Suppressor macrophage treated with lipopolysaccharide for 1 hour (primary cell): ENCODE measurements at places on chromosomes 11 and 22.
A peak's percentile ranks its signal among the peaks of the same experiment; 100 is the strongest.

DNA sequence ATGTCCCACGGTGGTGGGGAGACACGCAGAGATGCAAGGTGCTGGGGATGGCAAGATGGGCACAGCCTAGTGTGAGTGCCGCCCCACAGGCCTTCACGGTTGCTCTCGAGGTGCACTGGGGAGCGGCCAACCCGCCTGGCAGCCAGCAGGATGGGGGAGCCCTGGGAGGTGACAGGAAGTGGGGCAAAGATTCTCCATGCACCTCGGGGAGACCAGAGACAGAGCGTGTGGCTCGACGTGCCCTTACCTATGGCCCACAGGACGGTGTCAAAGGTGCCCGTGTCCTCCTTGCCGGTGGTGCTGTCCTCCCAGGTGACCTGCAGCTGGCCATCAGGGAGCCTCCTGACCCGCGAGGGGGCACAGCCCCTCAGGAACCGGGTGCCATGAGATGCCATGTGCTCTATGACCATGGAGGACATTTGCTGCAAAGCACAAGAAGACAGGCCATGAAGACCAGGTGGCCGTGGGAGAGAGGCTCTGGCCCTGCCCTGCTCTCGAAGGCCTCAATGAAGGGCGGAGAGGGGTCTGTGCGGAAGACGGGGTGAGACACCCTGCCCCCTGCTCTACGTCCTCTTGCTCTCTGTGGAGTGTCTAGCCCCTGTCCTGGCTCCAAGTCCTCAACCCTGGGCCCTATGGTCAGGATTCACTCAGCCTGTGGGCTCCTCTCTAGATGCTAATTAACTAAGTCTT lies 40.6 kb upstream of the GNB1L start:
- no peak for DNase-seq

GRCh38 chr11:67731583-67731982 lies 57.2 kb upstream of the ALDH3B2 start:
- peak; percentile 0 for DNase-seq

DNA sequence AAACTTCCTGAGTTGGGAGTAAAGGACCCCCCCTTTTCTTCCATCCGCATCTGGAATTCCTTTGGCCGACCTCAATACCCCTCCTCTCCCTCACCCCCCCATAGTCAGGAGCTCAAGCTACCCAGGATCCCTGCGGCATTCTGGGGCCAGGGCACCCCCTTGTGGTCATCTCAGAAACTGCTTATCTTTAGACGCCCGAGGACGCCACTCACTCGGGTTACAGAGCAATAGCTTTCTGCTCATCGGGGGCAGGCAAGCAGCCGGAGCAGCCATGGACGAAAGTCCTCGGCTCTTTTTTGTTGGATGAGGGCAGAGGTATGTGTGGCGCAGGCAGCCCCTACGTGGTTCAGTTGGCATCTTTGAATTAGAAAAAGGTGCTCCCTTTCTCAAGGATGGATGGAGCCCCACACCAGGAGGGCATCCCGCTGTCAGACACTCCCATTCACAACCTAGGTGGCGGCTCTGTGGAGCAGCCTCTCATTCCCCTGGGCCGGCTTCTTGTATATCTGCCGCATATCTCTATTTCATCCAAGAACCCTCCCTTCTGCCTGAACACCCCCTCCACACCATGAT lies 2.3 kb downstream of the C1QTNF5 start:
- DNase-seq = peak; percentile 75

- DNase-seq = peak; percentile 47
Observed at GRCh38 chr22:50267591-50268390, 2.4 kb downstream of the MAPK11 start.

DNA sequence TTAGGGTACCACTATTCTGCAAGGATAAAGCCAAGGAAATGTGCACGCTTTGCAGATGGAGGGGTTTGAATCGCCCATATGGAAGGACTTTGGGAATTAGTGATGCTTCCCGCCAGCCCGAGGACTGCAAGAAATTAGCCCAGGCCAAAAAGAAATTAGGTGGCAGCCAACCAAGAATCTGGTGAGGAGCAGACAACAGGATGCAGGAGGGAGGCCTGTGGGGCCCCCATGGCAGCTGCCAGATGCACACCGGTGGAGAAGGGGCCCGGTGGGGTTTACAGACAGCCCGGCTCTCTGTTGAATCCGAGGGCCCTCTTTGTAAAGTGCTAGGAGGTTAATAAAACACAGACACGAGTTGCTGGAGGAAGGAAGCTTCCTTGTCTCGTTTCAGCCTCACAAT lies 73.5 kb downstream of the TIMP3 start:
- DNase-seq = no peak

- DNase-seq = no peak
Observed at GRCh38 chr22:45223304-45224117, 17.2 kb downstream of the KIAA0930 start.

DNA sequence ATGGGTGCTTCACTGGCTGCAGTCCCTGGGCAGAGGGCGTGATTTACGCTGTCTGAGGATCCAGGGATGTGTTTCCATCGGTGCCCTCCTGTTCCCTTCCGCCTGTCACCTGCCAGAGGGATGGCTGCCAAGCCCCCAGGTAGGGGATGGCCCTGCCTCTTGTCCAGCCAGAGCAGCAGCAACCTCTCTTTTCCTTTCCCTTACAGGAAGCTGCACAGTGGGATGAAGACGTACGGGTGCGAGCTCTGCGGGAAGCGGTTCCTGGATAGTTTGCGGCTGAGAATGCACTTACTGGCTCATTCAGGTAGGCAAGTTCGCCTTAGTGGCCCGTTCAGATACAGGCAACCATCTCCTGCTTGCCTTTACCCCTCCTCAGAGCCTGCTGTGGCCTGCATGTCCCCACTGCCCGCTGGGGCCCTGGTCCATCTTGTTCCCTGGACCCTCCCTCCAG lies 96.6 kb downstream of the ZBTB16 start:
- no peak for DNase-seq

DNA sequence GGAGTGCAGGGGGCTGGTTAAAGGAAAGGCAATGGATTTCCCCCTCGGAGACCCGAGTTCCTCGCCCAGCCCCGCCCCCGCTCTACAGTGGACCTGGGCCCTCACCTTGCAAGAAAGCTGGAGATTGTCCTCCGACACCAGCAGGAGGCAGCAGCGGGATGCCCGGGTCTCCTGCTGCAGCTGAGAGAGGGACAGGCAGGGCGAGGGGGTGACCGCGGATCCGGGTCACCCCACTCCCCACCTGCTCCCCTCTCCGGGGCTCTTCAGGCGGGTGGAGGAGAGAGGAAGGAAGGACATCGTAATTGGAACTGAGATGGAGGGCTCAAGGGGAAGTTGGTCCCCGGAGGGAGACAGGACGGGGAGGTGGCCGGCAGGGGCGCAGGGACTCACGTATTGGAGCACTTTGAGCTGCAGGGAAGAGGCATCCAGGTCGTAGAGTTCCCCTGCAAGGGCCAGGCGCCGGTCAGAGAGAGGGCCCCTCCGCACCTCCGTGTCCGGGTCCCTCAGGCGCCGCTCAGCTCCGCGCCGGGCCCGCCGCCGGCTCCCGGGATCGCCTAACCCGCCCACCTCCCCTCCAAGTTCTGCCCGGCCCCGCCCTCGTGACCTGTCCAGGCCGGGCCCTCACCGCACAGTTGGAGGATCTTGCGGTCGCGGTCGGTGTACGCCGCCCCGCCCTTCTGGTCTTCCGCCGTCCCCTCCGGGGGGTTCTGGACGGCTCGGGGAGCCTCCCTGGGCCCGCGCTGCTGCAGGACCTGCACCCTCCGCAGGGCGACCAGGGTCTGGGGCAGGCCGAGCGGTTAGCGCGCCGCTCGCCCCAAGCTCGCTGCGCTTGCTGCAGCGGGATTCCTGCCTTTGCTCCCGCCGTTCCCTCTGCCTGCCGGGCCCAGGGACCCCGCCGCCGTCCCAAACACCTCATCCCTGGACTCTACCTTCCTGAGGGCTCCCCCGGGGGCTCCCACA lies 84.1 kb downstream of the PDE2A start:
- DNase-seq = peak; percentile 37

GRCh38 chr11:23542816-23543215 lies 682.5 kb upstream of the CCDC179 start:
- no peak for DNase-seq

- DNase-seq = no peak
Observed at GRCh38 chr11:86896441-86896841, 58.8 kb downstream of the FZD4 start.

- no peak for DNase-seq
Observed at GRCh38 chr11:116052603-116053547, 548.7 kb upstream of the CADM1 start.

DNA sequence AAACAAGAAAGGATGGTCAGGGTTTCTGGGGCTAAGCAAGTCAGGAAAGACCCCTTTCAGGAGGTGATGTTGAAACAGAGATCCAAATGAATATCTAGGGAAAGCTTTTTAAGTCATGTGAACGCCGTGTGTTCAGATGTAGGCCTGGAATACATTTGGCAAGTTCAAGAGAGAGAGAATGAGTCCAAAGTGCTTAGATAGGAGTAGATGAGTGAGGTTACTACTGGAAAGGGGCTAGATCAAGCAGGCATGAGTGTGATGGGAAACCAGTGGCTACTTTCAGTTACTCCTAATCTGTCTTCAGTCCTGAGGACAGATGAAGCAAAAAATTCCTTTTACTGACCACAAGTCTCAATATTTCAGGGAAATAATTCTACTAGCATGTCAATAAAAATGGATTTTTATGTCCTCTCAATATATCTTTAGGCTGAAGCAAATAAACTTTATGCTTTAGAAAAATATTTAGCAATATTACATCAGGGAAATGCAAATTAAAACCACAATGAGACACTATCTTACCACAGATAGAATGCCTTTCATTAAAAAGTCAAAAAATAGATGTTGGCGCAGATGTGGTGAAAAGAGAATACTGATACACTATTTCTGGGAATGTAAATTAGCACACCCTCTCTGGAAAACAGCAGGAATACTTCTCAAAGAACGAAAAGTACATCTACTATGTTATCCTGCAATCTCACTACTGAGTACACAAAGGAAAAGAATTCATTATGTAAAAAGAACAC lies 1085.0 kb upstream of the TENM4 start:
- DNase-seq = no peak

DNA sequence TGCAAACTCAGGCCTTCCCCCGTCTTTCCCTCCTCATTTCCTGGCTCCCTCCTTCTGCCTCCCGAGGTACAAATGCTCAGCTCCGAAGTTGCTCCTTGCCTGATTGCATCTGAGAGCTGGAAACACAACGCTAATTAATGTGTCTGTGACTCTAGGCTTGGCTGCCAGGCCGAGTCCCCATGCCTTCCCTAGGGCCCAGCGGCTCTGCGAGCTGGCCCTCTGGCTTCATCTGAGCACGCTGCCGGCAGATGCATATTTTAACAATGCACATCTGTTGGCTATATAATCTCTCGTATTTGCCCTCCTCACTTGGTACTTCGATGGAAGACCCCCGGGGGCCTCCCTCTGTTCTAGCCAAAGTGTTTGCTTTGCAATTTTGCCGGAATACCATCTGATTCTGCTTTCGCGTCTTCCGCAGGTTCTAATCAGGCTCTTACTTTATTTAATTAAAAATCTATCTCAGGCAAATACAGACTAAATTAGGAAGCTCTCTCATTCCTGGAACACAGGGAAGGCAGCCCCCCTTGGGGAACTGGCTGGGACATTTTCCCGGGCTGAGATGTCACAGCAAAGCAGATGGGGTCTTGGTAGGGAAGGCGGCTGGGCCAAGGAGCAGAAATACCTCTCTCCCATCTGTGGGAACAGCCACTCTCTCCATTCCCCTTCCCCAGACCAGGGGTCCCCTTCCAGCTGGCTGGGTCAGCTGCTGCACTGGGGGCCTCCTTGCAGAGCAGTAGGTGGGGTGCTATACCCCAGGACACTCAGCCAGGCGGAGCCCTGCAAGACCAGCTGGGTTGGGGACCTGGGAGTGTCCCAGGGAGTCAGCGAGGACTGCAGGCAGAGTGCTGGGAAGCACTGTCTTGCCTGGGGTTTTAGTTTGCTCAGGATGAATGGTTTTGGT lies 162.8 kb downstream of the ST3GAL4 start:
- no peak for DNase-seq

DNA sequence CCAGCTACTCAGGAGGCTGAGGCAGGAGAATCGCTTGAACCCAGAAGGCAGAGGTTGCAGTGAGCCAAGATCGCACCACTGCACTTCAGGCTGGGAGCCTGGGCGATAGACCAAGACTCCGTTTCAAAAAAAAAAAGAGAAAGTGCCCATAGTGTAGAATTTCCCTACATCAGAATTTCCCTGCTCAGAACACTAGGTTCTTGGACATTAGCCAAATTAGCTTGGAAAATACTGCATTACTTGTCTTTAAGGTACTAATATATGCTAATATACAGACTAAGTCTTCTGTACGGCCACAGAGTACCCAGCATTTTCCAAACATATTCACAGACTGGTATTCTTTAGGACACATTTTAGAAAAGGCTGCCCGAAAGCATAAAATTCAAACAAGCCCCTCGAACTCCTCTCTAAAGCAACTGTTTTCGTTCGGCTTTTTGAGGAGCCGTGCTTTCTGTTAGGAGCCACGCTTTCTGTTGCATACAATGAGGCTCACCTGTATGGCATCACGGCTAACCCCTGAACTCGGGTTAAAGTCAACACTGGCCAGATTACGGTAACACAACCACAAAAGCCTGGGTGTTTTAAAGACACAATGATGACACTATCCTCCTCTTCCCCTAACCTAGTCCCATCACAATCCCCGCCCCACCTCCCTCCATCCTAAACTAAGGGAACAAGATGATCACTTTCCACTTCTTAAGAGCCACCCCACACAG lies 18.4 kb downstream of the TNKS1BP1 start:
- DNase-seq = peak; percentile 36

- DNase-seq = no peak
Observed at GRCh38 chr11:3859373-3859881, 4.0 kb downstream of the STIM1 start.

GRCh38 chr11:60916669-60917206 lies 2.8 kb downstream of the TMEM109 start:
- no peak for DNase-seq

- DNase-seq = peak; percentile 35
Observed at GRCh38 chr22:40314041-40314440, 32.3 kb upstream of the ADSL start.

DNA sequence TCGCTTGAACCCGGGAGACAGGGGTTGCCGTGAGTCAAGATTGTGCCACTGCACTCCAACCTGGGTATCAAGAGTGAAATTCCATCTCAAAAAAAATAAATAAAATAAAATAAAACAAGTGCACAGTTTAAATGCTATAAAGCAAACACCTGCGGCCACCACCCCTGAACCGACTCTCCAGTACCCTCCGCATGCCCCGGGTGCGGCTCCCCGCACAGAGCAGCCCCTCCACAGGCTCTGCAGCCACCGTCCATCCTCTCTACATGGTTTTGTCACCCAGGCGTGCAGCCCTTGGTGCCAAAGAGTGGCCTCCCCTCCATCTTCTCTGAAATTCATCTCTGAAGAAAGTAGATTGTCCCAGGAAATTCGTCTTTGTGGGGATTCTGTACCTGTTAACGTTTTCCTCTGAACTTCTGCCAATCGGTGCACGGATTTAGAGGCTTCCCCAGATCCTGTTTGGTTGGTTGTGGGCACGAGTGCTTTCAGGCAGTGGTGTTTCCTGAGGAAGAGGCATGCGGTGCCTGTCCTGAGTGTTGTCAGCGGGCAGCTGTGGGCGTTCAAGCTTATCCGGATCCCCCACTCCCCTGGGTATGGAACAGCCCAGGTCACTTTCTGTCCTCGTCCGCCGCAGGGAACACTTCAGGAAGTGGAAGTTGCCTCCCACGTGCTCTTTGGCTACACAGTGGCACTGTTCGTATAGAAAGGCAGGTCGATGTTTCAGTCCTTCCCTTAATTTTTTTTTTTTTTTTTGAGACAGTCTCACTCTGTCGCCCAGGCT lies 4.1 kb downstream of the MIOX start:
- DNase-seq = peak; percentile 79
